ENCODE measurements at places on chromosomes 11 and 22.

DNA sequence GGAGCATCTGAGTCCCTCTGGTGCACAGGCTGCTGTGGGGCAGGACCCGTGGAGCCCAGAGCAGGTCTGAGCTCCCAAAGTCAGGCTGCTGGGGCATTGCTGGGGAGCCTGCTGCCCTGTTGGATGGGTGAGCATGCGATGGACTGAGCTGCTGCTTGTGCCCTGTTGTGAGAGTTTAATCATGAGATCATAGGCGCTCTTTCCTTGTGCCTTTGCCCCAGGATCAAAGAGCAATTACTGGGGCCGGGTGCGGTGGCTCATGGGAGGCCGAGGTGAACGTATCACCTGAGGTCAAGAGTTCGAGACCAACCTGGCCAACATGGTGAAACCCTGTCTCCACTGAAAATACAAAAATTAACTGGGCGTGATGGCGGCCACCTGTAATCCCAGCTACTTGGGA, 37.5 kb downstream of the MUC6 start:
- no peak for DNase-seq

- DNase-seq, result peak; percentile 82
Observed at GRCh38 chr11:66020618-66021357, 5.5 kb downstream of the CATSPER1 start.

DNA sequence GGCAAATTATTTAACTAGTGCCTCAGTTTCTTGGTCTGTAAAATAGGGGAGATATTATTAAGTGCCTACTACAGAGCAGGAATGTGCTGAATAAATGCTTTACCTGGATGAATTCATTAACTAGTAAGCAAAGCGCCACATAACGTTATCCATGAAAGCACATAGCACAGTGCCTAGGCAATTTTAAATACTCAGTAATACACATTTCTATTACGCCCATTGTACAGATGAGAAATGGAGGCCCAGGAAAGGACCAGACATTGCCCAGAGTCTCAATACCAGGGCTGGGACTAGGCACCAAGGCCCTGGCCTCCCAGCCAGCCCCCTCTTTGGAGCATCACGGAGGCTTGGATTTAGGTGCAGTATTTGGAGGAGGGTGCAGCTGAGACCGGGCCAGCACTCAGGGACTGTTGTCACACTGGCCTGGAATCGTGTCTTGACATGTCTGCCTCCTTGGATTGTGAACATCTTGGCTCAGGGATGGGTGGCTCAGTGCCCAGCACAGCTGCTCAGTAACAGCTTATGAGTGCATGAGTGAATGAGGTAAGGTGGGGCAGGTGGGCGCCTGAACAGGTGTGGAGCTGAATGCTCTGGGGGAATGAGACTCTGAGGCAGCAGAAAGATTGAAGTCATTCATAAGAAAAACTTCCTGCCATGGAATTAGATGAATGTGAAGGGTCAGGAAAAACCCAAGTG, 42.1 kb upstream of the TPBGL start:
- DNase-seq, result no peak

- peak; percentile 80 for DNase-seq
Observed at GRCh38 chr11:72840780-72841179, 26.6 kb downstream of the ATG16L2 start.

- no peak for DNase-seq
Observed at GRCh38 chr22:36858156-36858555, 2.6 kb upstream of the NCF4 start.

DNA sequence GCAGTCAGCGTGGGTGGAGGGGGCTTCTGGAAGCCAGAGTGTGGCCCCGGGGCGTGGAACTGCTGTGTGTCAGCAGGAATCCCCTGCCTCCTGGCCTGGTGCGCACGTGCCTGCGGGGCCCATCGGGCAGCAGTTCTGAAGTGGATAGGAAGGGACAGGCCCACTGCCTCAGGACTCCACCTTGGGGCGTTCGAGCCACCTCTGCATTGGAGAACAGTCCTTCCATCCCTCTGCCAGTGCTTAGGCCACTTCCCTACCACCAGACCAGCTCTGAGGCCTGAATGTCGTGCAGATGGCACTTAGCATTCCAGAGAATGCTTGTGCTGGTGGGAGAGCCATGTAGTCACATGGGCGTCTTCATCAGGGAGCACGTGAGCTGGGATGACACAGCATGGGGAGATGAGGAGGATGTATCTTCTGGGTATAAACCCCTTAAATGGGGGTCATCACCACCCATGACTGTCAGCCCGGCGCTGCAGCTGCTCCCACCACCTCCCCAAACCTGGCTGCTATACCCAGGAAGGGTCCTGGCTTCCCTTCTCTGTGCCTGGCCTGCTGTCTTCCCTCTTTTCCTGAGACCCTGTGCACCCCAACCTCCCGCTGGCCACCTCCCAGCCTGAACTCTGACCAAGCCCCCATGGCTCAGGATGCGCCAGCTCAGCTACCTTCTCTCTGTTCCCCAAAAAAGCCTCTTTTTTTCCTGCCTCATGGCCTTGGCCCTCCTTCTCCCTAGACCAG, 9.7 kb downstream of the INCENP start:
- DNase-seq, result no peak
